Activated T-cell treated with anti-CD3 and anti-CD28 coated beads, Interleukin-2, amount 50 U/mL, for 48 hours (primary cell): ENCODE measurements at places on chromosomes 2 and 18.
A peak's percentile ranks its signal among the peaks of the same experiment; 100 is the strongest.

GRCh38 chr2:28956890-28957289 lies 24.2 kb upstream of the TOGARAM2 start:
- DNase-seq: no peak

DNA sequence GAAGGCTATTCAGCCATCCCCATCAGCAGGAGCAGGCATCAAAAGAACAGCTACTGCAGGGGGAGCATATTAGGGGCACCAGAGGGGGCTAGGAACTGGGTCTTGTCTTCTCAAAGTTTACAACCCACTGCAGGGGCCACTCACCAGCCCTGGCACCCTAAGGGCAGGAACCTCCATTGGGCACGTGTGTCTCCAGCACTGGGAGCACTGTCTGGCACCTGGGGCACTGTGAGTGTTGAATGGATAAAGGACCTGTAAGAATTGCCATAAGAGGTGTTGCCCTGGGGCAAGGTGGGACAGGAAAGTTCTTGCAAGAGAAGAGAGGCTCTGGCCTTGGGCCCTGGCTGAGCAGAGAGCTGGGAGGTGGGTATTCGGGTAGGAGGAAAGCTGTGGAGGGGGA lies 1.4 kb upstream of the STEAP3 start:
- no peak for DNase-seq

DNA sequence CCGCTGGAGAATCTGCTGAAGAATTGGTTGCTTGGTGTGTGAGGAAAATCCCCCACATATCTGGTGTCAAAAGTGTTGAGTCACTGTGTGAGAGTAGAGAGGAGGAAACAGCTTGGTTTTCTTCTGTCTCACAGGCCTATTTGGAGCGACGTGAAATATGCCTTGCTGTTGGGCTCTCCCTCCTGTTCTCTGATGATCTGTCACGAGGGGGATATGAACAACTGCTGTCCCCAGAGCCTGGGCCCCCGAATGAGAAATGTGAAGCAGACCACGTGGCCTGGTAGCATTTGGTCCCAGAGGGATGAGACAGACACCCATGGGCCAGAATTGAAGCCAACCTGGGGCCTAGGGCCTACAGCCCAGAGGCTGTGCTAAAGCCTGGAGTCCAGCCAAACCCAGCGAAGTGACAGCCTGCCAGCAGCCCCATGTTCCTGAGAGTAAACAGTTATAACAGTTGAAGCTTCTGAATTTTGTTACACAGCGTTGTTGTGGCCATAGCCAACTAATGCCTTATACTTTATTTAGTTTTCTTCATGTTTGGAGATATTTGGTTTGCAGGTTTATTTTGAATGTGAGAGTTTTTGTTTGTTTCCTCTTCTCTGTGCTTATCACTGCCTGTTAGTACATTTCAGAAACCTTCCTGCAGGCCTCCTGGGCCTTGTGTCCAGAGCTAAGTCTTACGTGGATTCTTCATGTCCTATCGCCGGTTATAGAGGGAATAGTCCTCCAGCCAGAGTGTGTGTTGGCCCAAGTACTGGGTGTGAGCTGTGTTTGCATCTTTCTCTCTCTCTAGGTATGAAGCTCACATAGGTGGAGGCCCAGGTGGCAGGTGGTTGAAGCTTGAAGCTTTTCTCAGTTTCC lies 18.7 kb upstream of the COLEC12 start:
- no peak for DNase-seq

DNA sequence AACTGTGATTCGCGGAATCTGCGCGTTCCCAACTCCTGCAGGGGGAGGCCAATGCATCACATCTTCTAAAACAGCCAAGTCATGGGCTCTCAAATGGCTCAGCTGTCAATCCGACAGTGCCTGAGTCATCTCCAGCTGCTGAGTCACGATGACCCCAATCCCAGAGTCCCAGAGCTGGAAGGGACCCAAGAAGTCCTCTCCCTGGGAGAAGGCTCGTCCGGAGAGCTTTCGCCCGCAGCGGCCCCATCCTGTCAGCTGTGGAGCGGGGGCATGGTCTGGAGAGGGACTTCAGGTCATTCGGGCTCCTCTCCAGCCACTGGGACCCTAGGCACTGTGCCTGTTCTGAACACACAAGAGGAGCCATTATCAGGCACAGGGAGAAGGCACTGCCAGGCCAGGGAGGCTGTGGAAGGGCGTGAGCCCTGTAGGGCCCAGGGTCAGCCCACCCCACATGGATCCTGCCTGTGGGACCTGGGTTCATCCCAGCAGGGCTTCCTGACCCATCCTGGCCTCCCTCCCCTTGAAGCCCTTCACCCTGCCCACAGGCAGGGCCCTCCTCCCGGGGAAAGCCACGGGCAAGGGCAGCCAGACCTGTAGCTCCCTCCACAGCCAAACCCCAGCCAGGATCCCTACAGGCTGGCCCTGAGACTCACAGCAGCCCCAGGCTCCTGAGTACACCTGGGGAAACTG lies 47.6 kb upstream of the GPC1 start:
- no peak for DNase-seq

GRCh38 chr2:232843834-232844233 lies 26.2 kb upstream of the SNORC start:
- no peak for DNase-seq

DNA sequence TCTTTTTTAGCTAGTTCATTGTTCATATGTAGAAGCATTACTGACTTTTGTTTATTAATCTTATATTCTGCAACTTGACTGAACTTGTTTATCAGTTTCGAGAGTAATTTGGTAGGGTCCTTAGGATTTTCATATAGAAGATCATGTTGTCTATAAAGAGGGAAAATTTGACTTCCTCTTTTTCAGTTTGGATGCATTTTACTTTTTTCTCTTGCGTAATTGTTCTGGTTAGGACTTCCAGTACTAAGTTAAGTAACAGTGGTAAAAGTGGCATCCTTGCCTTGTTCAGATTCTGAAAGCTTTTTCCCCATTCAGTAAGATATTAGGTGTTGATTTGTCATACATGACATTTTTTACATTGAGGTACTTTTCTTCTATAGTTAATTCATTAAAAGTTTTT lies 726.0 kb downstream of the KCNJ3 start:
- DNase-seq: no peak

DNA sequence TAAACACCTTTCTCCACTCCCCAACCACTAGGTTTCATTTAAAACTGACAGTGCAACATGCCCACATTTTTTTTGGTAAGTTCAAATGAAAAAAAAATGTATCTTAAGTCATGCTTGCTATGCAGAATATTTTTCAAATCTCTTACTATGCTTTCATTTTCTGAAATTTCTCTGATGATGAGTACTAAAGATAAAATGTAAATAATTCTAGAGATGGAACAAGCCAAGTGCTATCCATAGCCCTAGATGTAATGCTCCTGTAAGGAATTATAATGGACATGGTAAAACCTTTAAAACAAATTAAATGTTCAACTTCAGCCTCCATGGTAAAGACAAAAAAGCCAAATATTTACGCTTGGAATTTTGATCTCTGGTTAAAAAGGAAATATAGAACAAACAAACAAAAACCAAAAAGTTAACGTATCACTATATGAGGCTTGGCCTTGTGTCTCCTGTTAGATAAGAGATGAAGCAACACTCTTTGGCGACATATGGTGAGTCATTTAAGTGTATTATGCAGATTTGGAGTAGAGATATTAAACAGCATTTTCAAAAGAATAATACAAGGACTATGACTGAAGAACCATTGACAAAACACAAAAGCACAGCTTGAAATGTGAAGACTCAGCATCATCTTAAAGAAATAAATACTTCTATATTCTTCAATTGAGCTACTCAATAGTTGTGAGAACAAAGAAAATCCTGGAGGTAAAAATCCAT lies 392.0 kb upstream of the LYPD1 start:
- no peak for DNase-seq

DNA sequence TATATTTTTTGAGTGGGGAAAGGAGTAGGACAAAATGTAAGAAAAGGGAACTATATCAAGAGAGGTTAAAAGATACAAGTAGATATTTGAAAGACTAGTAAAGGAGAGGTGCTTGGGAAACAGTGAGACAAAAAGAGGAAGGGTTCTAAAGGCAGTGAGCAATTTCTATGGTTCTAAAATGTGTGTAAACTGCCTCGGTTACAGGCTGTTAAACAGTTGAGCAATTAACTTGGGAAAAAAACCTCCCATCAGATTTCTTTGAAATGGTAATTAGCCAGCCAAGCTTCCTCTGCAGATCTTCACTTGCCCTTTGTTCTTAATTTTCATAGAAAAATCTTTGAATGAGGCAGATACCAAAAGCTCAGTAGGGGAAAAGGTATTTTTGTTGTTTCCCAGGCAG lies 238.7 kb upstream of the KCNH7 start:
- no peak for DNase-seq

- peak; percentile 10 for DNase-seq
Observed at GRCh38 chr2:95269036-95269680, 5.1 kb upstream of the PROM2 start.

GRCh38 chr2:127098711-127099110 lies 8.2 kb downstream of the BIN1 start:
- DNase-seq: no peak

GRCh38 chr2:70966681-70967080 lies 11.7 kb upstream of the ANKRD53 start:
- DNase-seq: peak; percentile 11

- DNase-seq: peak; percentile 67
Observed at GRCh38 chr2:196170606-196171247, 651 bp downstream of the STK17B start.
